ENCODE measurements at places on chromosomes 3 and 15. TPM values are rescaled to one million over a fixed set of nuclear protein-coding genes. Genes with fewer than 3 reads are reported as not detected.

RFC4 gene
- 19.7 TPM for polyA plus RNA-seq

DNA sequence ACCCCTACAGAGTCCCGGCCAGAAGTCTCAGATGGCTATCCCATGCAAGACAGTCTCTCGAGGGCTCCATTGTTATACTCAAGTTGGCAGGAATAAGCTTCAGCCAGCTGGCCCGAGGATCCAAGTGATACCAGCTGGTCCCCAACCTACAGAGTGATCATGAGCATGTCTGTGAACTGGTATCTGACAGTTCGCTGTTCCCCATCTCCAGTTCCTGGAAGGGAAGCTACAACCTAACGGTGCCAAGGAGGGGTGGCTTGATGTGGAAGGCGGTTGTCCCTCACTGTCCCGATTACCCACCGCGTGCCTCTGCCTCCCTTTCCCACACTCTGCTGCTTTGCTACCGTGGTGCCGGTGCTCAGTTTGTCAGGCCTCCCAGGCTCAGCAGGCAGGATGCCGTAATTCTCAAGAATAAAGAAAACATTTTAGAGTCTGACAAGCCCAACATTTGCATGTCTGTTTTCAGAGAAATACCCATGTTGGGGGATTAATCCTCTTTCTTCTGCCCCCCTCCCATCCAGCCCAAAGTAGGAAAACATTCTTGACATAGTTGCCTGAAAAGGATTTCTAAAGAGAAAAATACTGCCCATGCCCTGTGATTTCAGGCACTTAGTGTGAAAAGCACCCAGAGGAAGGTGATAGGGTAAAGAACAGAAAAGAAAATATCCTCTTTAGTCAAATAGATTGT is 49.4 kb upstream of the HES1 start:
- DNase-seq, result no peak

DNA sequence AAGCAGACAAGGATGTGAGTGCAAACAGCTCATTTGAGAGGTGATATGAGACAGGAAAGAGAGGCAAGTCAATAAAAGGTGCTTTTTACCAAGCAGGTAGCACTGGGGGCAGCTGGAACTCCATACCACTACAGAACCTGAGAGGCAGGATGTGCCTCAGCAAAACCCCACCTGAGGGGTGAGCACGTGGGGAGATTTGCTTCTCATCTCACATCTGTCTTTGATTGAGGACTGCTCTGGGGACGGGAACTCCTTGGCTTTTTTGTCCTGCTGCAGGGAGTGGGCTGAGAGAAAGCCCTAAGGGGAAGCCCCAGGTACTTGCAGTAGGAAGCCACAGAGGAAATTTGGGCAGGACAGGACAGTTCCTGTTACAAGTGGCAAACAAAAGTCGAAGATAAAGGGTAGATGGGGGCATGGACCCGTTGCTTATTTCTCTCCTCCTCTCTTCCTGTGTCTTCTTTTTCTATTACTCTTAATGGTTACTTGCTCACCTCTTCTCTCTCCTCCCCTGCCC is 27.1 kb downstream of the CFAP161 start:
- DNase-seq, result no peak

DNA sequence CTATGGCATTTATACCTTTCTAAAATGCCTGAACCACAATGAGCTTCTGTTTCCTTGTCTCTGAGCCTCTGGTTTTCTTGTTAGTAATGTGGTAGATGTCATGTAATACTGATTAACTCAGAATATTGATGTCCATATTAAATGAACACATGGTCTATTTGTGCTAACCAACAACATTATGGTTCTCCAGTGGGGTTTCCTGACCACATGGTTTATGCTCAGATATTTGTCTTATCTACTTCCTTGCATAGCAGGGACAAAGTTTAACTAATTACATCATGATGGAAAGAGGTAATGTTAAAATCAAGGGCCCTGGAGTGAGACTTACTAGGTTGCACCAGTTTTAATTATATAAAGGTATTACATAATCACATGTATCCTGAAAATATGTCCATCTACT is 62.6 kb upstream of the SCN10A start:
- no peak for DNase-seq

MASP1 gene
- polyA plus RNA-seq, result 9.6 TPM

GRCh38 chr3:168186293-168186983 is 90.7 kb upstream of the GOLIM4 start:
- no peak for DNase-seq

GRCh38 chr3:167453815-167454214 is 20.0 kb downstream of the SERPINI2 start:
- DNase-seq, result no peak

COL6A6 gene
- 91.6 TPM for polyA plus RNA-seq

DNA sequence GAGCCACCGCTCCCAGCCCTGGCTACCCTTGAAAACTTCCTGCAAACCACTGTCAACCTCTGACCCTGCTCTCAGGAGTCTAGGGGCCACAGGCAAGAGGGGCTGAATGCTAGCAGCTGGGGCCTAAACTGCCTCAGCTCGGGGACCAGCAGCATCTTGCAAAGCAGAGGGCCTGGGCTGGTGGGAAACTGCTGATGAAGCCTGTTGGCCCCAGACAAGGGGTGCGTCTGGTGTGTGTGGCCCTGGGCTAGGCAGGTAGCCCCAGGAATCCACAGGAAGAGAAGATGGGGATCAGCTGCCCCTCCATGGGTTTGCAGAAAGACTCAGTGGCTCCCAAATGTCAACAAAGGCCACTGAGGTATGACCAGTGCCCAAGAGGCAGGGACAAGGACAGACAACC is 8.2 kb upstream of the POLG start:
- no peak for DNase-seq

- no peak for DNase-seq
These were observed 3.2 kb upstream of the EIF1B start for GRCh38 chr3:40306336-40306735.

DNA sequence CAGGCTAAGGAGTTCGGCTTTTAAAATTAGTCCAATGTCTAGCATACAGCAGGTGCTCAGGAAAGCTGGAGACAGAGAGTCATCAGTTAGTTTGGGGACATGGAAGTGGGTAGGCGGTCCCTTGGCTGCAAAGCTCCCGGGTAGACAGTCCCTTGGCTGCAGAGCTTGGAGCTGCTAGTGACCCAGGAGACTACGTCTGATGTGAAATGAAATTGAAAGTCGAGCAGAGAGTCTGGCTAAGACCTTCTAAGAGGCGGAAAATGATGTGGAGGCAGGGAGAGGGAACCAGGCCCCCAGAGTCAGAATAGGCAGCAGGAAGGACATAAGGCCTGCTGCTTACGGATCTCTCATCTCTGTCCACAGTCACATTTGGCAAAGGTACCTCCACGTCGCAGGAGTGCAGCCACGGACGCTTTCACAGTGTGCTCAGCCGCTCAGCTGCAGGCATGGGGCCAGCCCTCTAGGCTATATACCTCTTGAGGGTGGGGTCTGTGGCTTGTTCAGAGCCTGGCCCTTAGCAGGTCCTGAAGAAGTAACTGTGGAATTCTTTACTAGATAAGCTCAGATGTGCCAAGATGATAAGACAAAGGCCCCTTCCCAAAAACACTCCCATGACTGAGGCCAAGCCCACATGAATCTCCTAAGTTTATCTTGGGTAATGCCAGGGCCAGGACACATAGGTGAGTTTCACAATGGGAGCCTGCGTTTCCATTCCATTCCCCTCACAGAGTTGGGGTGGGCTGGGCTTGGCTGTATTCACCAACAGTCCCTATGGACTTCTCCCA is 131.7 kb downstream of the XXYLT1 start:
- DNase-seq, result no peak

- DNase-seq, result no peak
These were observed 24.1 kb downstream of the ZNF80 start for GRCh38 chr3:114213292-114213626.

SLC35G2 gene
- polyA plus RNA-seq, result 1.7 TPM

TRIM71 gene
- polyA plus RNA-seq, result 0.15 TPM

Measured in forelimb muscle (tissue), 1 donor.